ENCODE measurements at places on chromosomes 5 and 9.
A peak's percentile ranks its signal among the peaks of the same experiment; 100 is the strongest.

DNA sequence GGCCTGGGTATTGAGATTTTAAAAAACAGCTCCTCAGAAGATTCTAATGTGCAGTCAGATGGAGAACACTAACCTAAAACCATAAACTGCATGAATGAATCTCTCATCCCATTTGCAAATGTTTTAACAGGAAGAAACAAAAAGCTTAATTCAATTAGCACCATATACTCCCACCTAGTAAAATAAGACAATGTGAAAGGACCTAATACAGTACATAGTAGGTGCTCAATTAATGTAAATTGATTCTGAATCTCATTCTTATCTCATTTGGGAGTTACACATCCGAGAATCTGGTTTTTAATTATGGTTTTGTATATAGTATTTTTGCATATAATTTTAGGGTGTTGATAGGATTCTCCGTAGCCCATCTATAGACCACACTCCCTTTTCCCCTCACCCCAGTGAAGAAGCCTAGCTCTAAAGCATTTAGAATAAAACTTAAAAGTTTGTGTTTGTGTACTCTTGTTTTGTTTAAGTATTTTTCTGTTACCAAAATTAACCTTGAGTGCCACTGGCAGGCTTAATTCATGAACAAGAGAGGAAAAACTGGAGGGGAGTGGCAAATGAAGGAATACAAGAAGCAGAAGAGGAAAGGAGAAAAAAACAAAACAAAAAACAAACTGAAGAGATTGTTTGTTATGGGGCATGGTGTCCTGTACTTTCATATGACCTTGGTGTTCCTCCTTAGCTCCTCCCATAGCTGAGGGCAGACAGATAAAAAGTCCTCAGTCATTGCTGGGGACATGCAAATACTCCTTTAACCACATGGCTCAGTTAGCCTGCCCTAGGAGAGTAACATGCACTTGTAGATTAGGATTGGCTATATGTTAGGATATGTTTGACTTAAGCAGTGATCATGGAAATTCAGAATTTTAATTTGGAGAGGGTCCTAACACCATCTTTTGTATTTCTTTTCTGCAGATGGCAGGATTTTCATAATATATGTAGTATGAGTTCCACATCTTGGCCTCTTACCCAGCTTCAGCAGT is 1.2 kb downstream of the RNF14 start:
- DNase-seq: no peak

DNA sequence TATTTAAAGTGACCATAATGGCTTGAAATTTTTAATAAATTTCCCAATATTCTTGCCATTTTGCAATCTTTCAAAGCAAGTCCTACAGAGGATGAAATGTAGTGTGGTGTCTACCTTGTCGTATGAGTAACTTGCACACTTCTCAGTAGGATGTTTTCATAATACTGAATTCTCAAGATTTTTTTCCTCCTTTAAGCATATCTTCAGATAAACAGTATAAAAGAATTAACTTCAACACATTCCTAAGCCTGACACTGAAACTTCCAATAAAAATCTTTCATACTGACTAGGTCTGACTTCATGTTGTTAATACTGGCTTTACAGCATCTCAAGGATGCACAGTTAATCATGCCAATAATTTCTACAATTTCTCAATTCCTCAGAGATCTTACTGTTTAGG is 62.0 kb downstream of the DROSHA start:
- no peak for DNase-seq

DNA sequence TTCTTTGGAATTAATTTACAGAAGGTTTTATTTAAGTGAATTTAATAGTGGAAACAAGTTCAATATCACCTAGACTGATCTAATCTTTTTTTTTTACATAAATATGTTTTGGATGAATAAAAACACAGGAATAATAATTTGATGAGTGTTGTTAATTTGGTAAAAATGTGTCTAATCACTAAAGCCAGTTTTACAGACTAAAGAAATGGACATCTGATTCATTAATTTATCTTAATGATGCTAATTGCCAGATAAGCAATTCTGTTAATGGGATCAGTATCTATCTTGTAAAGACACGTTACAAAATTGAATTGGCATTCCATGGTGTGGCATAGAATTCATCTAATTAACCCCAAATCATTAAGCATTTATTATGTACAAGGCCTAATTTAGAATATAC is 743.3 kb upstream of the CDH6 start:
- DNase-seq: no peak

- no peak for DNase-seq
Observed at GRCh38 chr5:91187032-91187431, 196.1 kb downstream of the ARRDC3 start.

- DNase-seq: no peak
Observed at GRCh38 chr5:10243660-10244240, 5.9 kb downstream of the ATPSCKMT start.

GRCh38 chr9:36924071-36924470 is 110.0 kb downstream of the PAX5 start:
- no peak for DNase-seq

- DNase-seq: peak; percentile 98
Observed at GRCh38 chr5:149551227-149552037, at the start of gene CSNK1A1. CSNK1A1 (minus strand) TSS chr5:149551439; CDS start chr5:149550964, 475 bp downstream.

- DNase-seq: no peak
Observed at GRCh38 chr5:162187371-162187770, 119.8 kb downstream of the GABRG2 start.

DNA sequence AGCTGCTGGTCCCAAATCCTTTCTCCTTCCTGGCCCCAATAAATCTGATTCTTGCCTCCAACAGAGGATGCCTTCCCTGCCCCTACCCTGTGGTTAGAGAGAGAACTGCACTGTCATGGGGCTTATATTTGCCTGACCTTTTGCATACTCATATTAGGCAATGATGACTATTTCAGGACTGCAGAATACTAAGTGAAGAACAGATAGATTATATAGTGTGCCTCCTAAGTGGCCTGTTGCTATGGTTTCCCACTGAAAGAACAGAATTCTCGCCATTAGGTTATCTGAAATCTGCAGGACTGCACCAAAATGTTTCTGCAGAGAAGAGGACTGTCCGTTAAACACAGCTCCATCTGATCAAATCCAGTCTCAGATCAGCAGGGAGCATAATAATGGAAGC is 87.3 kb upstream of the CCNG1 start:
- no peak for DNase-seq

DNA sequence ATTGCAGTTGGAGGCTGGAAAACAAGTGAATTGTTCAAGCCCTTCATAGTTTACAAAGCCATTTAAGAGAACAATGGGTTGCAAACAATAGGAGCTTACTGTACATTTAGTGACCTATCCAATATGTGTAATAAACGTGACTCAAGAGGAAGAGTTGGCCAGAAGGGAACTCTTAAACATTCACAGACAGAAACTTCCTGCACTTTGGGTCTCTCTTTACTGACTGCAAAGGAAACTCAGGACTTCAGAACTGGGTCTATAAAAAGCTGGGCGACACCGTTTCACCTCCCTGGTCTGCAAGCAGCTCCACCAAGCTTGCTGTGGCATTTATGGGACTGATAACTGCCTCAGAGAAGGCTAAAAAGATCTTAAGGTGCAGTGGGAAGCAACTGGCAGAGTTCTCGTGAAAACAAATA is 48.7 kb upstream of the SPATA31D4 start:
- no peak for DNase-seq
